ENCODE measurements at places on chromosomes 12 and 14.

DNA sequence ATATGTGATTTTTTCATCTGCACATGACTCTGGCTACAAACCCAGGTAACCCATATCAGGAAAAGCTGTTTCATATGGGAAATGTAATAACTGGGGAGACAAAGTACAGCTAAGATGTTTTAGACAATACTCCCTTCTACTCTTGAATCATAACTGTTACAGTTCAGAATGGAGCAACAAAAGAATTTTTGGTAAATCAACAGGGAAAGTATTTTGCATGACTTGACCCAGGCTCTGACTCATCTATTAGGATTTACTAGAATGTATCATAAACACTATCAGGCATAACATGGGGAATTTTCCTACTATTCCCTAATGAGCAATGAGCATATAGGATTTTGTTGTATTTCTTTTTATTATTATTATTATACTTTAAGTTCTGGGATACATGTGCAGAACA lies 553.0 kb downstream of the SLC16A7 start:
- no peak for DNase-seq

- no peak for DNase-seq
Observed at GRCh38 chr12:23927907-23928306, 21.6 kb downstream of the SOX5 start.

- no peak for DNase-seq
Observed at GRCh38 chr12:21815306-21816062, 41.0 kb upstream of the KCNJ8 start.

DNA sequence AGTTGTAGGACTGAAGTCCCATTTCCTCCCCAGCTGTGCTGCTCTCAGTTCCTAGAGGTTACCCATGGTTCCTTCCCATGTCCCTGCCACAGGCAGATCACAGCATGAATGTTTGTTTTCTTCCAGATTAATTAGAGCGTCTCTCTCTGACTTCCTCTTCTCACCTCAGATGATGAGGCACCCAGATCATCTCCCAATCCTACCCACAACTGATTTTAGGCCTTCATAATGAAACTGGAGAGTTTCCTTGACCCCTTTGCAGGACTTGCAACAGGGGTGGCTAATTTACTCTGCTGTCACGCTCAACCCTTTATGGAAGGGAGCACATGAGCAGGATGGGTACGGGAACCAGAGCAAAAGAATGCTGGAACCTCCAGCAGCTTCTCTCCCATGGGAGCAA lies 32.1 kb upstream of the TXNRD1 start:
- DNase-seq, result no peak

DNA sequence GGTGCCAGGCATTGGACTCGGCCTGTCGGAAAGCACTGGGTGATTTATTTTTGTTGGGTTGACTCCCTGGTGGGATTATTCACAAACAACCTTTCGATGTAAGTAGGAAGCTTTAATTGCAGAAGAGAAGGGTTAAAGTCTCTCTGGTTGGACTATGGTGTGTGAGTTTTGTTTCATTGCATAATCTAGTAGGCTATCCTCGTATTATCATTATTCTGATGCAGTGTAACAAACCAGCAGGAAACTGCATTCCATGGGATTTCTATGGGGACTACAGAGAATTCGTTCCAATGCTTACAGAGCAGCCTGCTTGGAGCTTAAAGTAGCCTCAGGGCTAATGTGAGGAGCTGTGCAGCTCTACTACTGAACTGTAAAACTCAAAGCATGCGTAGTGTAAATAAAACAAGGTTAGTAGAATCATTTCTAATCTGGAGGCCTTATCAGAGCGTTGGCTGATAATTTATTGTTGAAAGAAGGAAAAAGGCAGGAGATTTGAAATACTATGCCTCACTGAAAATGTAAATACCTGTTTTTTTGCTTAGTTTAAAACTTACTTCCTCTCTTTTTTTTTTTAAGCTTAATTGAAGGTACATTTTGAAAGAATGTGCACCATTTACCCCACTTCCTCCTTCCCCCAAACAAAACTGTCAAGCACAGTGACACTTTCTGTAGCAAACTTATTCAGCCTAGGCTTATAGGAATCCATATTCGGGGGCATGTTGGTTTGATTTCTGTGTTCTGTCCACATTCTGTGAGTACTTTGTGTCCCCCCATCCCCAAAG lies 226.7 kb downstream of the NPAS3 start:
- DNase-seq, result no peak
